ENCODE measurements at places on chromosomes 4 and X.

GRCh38 chr4:103076747-103077347, at the start of gene SLC9B2:
TSS of gene SLC9B2 (minus strand) at chr4:103076761. CDS start at chr4:103067550, 9,211 bp downstream.
- DNase-seq: peak; percentile 64

GRCh38 chr4:138678985-138679746, 336.4 kb upstream of the NOCT start:
- DNase-seq: no peak

DNA sequence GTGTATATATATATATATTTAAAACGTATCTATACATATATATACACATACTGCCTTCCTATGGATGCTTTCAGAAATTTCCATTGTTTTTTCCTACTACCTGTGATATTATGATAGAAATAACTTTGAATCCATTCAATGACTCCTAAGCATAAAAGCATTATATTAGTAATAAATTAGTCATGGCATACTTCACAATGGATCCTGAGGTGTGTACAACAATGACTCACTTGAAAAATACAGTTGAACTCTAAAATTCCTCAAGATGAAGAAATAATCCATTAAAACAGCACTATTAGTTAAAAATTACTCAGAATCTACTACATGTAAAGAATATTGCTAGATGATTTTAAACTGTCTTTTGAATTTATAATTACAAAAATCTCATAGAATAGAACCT, 201.1 kb downstream of the STPG2 start:
- no peak for DNase-seq

DNA sequence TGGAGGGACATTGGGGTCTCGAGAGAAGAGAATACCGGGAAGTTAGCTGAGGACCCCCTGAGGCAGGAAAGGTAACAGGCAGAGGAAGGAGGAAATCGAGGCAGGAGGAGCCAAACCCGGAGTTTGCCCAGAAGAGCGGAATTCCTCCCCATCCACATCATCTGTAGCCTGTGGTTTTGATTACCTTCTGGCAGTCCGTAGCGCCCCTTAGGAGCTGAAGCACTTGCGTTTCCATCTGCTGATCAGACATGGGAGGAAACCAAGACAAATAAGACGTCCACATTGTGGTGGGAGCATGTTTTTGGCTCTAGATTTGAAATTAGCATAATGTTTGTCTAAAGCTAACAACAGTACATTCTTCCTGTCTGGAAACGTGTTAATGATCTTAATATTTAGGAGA, 26.8 kb upstream of the HMX1 start:
- DNase-seq: no peak

DNA sequence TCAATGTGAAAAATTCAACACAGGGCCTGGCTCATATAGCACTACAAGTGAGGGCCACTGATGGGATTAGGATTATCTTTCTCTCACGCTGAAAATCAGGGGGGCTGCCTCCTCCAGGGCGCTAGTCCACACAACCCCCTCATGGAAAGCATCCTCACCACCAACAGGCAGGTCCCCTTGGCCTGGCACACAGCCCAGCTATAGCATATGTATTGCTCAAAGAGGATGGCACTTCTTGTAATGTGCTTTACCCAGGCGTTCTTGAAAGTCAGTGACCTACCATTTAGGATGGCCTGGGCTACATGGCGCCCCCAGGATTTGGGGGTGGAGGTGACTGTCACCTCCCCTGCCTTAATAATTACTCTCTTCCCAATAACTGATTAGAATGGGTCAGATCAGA, 71.0 kb upstream of the LSM6 start:
- no peak for DNase-seq

GRCh38 chr4:109319156-109319555, 16.7 kb upstream of the COL25A1 start:
- DNase-seq: no peak

- no peak for DNase-seq
These were observed 204.6 kb downstream of the RTL9 start for GRCh38 chrX:110563282-110563681.

DNA sequence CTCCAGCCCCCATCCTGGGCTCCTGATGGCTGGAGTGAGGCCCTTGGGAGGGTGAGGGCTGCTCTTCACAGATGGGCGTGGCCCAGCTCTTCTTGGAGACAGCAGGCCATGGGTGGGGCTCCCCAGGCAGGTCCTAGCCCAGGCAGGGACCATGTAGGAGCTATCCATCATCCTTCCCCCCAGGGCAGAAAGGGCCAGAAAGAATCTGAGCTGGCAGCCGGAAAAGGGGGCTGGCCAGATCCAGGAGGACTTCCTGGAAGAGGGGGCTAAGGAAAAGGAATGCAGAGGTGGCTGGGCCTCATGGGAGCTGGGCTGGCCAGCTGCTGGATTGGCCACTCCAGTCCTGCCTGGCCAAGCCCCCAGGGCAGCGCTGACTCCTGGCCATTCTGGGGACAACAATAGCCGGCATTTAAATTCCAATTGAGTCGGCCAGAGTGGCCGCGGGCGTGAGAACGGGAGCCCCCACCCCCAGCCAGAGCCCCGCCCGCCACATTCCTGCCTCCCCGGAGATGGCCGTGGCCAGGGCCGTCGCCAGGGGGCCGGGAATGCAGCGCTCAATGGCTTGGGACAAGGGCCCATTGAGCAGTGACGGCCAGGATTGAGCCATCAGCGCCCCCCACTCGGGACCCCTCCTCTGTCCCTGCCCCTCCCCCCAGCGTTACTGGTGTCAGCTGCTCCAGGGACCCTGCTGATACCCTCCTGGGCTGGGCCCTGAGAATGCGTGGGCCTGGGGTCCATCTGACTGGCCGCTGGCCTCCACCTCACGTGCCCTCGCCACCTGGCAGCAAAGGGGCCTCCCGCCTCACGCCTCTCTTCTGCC, 15.1 kb upstream of the FGFR3 start:
- no peak for DNase-seq

GRCh38 chr4:8353912-8354453, 84.4 kb downstream of the HTRA3 start:
- no peak for DNase-seq

Data from CD4-positive, alpha-beta T cell treated with Interleukin-10 for 1 hour (primary cell).